Astrocyte of the hippocampus (primary cell): ENCODE measurements at places on chromosomes 13 and 19.

- no peak for DNase-seq
Measured at GRCh38 chr19:36950335-36951119, 34.4 kb downstream of the ZNF568 start.

DNA sequence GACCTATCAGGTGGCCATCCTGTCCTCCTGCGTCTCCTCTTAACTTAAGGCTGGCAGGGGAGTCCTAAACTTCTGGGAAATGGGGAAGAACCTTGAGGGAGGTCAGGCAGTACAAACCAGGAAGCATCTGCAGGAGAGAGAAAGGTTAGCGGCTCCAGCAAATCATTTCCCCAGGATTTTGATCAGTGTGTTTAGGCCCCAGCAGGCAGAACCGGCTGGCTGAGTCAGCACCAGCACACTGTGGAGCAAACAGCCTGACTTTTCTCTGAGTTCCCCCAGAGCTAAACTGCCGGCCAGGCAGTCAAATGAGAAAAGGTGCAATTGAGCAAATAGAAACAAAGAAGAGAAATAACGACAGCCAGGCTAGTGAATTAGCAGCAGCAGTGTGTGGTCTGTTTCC is 46.7 kb upstream of the MEDAG start:
- peak; percentile 55 for DNase-seq

DNA sequence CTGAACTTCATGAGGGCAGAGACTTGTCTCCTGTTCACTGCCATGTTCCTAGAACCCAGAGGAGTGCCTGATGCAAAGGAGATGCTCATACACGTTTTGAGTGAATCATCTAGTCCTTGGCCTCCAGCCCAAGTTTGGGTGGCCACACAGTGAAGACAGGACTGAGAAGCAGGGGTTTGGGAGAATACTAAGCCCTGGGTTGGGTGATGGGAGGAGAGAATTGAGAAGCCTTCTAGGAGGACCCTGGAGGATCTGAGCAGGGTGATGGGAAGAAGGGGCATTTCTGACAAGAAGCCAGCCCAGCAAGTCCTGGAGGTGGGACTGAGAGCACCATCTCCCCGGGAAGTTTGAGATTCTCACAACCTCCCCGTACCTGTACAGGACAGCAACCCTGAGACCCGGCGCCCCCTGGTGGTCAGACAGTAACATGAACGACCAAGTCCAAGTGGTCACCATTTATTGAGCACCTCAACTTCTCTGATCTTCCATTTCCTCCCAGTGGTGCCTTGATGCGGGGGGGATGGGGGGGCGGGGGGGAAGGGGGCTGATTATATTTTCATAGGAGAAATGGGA is 11.0 kb downstream of the CTU1 start:
- peak; percentile 65 for DNase-seq

DNA sequence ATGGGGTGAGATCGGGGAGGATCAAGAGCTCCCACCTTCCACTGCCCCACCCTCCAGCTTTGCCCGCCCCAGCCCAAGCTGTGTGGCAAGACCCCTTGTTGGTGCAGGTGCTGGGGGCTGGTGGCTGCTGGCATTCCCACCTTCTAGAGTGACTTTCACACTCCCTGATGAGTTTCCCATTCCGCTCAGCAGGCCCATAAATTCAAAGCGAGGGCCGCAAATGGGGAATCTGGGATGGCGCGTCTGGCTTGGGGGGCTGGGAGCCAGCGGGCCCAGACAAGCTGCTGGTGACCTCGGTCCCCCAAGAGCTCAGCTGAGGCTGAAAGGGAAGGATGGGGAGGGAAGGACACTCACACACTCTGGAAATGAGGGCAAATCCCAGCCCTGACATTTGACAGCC is 110.3 kb downstream of the GADD45B start:
- no peak for DNase-seq

DNA sequence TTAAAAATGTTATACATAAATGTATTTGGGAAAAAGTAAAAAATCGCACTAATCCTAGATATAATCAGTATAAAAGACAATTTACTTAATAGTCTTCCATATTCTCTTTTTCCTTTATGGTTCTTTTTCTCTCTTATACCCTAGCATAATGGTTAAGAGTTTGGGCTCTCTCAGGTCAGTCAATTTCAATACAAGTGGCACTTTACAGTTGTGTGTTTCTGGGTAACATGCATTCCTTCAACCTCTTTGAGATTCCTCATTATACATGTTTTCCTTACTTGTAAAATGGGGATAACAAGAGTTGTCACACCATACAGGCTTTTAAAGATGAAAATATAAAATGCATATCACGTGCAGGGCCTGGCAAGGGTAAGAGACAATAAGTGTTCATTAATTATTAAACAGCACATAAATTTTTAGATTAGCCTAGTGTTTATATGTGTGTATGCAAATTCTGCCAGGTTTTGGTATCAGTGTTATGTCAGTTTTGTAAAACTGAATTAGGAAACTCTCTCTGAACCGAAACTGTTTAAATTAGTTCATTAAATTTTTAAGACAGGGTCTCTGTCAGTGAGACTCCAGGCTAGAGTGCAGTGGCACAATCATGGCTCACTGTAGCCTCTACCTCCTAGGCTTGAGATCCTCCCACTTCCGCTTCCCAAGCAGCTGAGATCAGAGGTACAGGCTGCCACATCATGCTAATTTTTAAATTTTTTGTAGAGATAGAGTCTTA is 49.8 kb downstream of the ELF1 start:
- no peak for DNase-seq

- DNase-seq = no peak
Measured at GRCh38 chr13:74003374-74003773, 130.8 kb downstream of the KLF12 start.

GRCh38 chr13:73966331-73966730 is 167.9 kb downstream of the KLF12 start:
- no peak for DNase-seq
